ENCODE measurements at places on chromosomes 1 and 21.

DNA sequence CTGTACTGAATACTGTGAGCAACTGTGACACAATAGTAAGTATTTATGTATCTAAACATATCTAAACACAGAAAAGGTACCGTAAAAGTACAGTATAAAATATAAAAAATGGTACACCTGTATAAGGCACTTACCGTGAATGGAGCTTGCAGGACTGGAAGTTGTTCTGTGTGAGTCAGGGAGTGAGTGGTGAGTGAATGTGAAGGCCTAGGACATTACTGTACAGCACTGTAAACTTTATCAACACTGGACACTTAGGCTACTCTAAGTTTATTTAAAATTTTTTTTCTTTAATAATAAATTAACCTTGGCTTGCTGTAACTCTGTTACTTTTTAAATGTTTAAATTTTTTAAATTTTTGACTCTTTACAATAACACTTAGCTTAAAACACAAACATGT lies 24.5 kb upstream of the SHCBP1L start:
- no peak for DNase-seq

DNA sequence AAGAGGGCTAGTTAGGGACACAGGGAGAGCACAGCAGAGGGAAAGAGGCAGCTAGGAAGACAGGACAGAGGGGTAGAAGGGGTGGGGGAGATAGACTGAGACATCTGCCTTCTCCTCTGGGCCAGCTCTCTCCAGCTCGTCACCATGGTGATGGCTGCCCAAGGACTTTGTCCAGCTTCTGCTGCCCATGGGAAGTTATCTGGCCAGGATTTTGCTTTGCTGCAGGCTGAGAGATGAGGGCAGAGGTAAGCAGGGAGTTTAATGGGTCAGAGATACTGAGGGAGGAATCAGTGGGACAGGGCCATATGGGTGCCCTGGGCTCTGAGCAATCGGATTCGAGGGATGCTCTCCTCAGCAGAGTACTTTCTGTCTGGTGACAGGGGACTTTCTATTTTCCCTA lies 34.5 kb upstream of the GPR37L1 start:
- DNase-seq = no peak

- DNase-seq = no peak
These were observed 40.9 kb downstream of the ELK4 start for GRCh38 chr1:205590777-205591513.

- no peak for DNase-seq
These were observed 15.8 kb downstream of the UBE4B start for GRCh38 chr1:10048601-10049000.

DNA sequence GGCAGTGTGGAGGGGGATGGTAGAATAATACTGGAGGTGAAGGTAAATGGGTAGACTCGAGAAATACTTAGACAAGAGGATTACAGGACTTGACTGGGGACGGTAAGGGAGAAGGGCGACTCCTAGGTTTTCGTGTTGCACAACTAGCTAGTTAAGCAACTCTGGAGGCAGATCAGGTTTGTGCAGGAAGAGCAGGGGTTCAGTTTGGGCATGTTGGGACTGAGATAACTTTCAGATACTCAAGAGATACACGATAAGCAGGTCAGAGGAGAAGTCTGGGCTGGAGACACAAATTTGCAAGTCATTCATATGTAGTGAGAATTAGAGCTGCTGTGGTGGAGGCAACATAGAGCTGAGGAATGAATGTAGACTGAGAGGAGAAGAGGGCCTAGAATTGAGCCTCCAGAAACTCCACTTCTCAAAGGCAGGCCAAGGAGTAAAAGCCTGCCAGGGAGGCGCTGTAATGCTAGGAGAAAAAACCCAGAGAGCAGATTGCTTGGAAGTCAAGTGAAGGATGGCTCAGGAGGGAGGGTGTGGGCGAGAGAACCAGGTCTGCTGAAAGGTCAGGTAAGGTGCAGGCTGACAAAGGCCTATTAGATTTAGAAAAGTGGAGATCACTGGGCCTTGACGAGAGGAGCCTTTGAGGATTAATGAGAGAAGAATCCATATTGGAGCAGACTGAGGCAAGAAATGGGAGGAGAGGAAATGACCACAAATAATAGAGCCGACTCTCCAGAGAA lies 20.8 kb downstream of the MAB21L3 start:
- DNase-seq = no peak

DNA sequence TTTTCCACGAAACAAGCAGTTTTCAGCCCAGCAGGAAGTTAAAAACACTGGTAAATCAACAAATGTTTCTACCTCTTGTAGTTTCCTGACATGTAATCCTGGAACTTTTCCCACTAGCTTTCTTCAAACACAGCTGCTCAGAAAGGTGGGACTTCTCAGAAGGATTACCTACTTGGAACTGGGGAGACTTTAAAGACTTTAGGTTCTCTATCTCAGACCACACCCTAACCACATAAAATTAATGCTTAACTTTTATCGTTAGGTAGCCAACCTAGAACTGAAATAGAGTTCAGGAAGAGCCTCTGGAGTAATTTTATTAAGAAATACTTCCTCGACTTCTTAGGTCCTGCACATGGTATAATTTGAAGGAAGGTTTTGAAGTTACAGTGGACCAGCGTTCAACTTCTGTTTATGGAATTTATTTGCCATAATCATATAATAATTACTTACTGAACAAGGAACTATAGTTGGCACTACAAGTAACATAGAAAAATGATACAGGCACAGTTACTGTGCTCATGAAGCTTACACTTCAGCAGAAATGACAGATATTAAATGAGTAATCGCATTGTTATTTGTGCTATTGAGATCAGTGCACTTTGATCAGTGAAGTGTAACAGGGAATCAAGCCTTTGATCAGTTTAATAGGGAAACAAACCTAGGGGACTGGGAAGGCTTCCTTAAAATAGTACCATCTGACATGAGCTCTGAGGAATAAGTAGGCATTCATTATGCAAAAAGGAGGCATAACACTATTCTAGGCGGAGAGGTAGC lies at the start of gene BCL2L15:
TSS of gene BCL2L15 (minus strand) at position 180 of the 774 bp plus-strand sequence. CDS start 206 bp downstream, outside the sequence.
- DNase-seq = no peak

DNA sequence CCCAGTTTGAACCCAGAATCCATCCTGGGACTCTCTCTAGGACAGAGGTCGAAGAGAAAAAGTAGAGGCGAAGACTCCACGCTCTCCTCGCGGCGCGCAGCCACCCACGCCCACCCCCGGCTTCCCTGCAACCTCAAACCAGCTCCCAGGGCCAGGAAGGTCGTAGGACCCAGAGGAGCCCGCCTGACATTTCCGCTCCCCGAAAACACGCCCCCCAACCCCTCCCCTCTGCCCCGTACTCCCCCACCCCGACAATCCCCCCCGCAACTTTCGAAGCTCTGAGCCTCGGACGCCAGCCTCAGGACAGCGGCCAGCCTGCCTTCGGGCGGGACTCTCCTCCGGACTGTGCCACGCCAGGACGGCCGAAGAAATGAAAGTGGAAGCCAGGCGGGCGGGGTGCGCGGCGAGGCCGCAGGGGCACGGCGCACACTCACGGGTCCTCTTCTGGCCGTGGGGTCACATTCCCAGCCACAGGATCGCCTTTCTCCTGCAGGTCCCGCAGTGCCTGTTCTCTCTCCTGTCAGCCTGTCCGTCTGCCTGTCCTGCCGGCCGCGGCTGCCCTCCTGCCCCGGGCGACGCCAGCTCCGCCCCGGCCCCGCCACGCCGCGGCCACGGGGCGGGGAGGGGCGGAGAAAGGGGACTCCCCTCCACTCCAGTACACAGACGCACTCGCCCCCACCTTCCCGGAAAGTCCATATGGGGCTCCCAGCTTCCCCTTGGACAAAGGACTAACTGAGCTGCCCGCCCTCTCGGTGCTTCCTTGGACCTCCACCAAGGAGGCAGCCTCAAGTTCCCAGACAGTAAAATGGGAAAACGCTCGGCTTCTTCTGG lies at the start of gene MOB3C:
TSS of gene MOB3C (minus strand) at position 535 of the 831 bp plus-strand sequence. CDS start 3,490 bp downstream, outside the sequence.
- DNase-seq = peak; percentile 83

- DNase-seq = no peak
These were observed 57.7 kb upstream of the LRRC7 start for GRCh38 chr1:69510026-69510425.

GRCh38 chr1:178806665-178807300 lies 64.1 kb downstream of the ANGPTL1 start:
- DNase-seq = no peak

DNA sequence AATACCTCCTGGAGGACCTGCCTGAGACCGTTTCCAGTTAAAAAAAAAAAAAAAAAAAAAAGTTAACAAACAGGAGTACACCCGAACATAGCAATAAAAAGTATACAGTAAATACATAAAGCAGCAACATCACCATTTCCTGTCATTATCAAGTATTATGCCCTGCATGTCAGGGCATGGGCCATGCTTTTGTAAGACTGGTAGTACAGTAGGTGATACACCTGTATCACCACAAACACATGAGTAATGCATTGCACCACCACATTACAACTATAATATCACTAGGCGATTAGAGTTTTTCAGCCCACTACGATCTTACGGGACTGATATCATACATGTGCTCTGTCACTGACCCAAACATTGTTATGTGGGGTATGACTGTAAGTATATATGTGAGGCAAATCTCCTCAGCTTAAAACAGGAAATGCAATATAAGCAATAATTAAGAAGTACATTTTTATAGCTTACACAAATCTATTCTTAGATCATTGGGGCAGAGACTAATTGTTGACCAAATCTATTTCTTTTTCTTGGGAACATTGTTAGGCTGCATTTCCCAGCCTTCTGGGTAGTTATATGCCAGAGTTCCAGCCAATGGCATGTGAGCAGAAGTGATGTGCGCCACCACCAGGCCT lies 98.1 kb downstream of the PLD5 start:
- no peak for DNase-seq

- DNase-seq = peak; percentile 24
These were observed 173.4 kb upstream of the RUNX1 start for GRCh38 chr21:35222541-35222941.

DNA sequence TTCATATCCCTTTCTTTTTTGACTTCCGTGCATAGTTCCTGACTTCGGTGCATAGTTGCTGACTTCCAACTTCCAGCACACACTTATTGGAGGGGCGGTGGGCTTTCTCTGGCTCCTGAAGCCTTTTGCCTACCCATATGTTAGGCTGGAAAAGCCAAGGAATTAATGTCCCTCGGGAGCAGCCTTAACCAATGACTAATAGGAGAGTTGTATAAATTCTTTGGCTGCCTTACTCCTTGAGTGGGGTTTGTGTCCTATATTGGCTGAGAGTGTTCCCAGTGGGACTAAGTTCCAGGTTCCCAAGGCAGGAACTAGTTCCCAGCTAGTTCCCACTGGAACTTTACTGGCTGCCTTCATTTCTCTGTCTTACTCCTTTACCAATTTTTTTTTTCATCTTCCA lies 105.7 kb downstream of the ZNF326 start:
- no peak for DNase-seq

DNA sequence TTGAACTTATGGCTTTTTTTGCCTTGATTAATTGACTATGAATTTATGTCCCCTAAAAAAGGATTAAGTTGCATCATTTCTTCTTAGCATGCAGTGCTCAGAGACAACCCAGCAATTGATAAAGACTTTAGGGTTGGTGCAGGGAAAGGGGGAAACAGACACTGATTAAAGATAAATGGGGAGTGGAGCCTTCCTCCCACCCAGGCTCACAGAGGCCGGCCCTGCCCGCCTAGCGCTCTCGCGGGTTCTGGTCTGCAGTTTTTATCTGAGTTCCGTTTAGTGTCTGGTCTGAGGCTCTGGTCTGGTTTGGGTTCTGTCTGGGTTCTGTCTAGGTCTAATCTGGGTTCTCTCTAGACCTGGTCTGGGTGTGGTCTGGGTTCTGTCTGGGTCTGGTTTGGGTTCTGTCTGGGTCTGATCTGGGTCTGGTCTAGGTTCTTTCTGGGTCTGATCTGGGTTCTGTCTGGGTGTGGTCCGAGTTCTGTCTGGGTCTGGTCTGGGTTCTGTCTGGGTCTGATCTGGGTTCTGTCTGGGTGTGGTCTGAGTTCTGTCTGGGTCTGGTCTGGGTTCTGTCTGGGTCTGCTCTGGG lies 48.1 kb downstream of the ABCG1 start:
- DNase-seq = no peak

GRCh38 chr1:227174164-227174563 lies 144.1 kb downstream of the CDC42BPA start:
- no peak for DNase-seq

GRCh38 chr1:12244585-12244984 lies 14.8 kb downstream of the VPS13D start:
- DNase-seq = no peak

- no peak for DNase-seq
These were observed 80.9 kb downstream of the TTC3 start for GRCh38 chr21:37153935-37154350.

DNA sequence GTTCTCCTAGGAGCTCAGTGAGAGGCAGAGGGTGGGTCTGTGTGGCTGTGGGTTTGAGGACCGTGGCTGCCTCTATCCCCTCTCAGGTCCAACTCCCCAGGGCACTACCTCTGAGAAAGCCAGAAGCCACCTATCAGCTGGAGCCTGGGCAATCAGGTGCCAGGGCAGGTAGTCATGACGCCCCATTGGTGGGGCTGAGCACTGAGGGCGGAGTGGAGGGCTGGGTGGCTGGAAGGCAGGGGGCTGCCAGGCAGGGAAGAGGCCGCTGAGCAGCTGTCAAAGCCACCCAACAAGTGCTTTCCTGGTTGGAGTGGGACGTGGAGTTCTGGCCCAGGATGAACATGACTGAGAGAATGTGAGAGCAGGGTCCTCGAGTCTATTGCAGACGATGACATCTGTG lies 164.9 kb upstream of the AJAP1 start:
- DNase-seq = no peak

DNA sequence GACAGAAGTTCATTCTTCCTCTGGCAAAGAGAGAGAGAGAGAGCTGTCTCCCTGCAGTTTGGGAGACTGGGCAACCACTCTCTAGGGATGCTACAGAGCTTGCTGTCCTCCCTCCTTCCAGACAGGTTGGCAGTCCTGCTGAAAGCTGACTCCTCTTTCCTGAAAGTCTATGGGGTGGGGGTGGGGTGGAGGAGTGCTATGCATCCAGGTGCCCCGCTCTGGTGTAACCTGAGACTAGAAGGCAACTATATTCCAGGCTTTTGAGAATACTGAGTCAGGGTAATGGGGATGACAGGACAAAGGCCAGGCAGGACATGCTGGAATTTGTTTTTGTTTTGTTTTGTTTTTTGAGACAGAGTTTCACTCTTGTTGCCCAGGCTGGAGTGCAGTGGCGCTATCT lies 55.4 kb downstream of the OPTC start:
- DNase-seq = no peak

- DNase-seq = peak; percentile 60
These were observed 1.2 kb downstream of the VAV3 start for GRCh38 chr1:107963601-107964335.

DNA sequence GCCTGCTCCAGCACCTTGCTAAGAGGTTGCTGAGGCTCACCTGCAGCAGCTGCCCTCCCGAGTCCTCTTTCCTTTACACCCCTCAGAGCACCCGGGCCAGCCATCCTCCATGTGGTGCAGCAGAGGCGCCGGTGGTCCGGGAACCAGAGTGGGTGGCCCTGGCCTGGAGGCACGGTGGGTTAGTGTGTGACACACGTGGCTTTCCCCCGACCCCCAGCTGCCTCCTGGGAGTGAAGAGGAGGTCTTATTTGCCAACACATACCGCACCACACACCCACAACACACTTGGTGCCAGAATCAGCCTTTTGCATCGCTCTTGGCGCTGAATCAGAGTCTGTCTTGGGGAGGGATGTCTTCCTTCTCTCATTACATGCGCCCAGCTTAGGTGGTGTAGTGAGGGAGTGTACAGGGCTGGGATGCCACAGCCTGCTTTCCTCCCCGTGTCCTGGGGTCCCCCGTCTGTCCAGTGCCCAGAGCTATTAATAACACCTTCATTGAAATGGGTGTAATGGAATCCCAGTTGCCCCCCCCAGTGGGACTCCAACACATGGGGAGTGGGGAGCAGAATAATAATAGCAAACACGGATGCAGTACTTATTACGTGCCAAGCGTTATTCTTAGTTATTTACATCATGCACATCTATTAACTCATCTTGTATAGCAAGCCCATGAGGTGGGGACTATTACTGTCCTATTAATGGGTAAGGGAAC lies 38.2 kb downstream of the MAPKAPK2 start:
- DNase-seq = no peak

Data from dermis blood vessel endothelial cell (primary cell).